NCI-H1694 (cell line): ENCODE measurements at places on chromosomes 1 and 21.

DNA sequence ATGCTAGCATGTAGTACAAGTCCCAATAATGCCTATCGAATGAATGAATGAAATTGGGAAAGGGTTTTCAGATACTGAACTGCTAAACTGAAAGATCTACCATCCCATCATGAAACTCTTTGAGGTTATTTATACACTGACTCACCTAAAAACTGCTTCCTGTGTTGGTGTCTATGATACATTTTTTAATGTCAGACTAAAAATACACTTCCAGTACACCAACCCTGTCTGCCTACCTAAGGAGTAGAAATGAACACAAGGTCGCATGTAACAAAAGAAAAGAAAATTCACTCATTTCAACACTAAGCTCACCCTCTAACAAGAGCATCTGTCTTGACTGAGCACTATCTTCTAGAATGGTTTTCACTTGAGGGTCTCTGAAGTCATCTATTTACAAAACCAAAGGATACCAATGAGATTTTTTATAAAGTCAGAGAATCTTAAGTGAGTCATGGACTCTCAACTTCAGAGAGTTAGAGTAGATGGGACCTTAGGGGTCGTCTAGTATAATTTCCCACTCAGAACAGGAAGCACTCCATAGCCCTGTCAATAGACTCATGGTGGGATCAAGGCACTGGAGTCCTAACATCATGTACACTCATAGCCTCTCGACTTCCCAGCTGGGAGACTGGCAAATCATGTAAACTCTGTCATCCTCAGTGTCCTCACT is 53.4 kb downstream of the WLS start:
- no peak for DNase-seq

DNA sequence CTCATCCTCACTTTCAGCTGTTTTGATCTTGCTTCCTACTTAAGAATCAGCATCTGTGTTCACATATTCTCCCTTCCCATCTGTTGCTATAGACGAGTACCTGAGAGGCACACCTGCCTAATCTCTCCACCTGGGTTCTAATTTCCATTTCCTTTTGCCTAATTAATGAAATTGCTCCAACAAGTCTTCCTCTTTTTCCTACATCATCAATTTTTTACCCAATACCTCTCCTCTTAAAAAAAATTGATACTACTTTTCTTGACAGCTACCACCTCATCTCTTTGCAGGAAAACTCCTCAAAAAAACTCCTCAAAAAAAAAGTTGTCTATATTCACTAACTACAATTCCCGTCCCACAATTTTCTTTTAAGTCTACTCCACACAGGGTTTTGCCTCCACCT is 71.8 kb downstream of the NME7 start:
- no peak for DNase-seq

DNA sequence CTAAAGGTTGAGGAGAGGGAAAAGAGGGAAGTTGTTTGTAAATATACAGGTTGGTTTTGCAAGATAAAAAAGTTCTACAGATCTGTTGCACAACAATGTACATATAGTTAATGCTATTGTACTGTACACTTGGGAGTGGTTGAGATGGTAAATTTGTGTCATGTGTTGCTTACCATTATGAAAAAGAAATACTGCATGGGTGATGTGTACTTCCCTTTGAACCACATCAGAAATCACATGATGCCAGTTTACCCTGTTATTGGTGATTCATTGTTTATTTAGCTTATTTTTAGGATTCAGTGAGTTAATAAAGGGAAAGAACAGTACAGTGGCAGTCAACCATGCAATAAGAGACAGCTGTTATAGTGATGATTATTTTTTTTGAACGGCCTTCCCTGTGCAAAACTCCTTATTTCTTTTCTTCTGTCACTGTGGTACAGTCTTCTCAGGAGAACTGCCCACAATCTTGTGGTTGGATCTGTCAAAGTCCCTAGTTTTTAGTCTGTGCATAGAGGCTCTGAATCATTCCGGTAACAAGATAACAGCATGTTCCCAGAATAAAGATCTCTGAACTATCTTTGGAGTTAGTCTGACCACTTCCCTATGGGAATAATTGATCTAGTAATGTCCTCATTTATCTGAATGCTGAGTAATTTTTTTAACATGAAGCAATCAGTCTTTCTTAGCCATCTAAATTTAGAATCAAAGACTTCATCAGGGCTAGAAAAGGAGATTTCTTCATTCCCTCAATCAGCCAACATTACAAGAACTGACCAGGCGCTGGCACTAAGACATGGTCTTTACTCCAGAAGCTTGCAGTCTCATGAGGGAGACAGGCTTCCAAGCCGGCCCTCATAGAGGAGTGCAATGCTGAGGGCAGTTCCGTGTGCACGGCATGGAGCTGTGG is 84.2 kb downstream of the SH3GLB1 start:
- DNase-seq = no peak

DNA sequence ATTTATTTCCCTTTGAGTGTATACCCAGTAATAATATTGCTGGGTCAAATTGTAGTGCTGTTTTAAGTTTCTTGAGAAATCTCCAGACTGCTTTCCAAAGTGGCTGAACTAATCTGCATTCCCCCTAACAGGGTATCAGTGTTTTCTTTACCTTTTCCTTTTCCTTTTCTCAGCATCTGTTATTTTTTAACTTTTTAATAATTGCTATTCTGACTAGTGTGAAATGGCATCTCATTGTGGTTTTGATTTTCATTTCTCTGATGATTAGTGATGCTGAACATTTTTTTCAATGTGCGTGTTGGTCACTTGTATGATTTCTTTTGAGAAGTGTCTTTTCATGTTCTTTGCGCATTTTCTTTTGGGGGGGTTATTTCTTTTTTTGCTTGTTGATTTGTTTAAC is 374.9 kb upstream of the BRINP3 start:
- DNase-seq = no peak

- peak; percentile 31 for DNase-seq
These were observed 12.5 kb upstream of the GUCA2A start for GRCh38 chr1:42176902-42177519.

- DNase-seq = no peak
These were observed 26.1 kb downstream of the ETS2 start for GRCh38 chr21:38831526-38832467.

- no peak for DNase-seq
These were observed 1.3 kb upstream of the MTARC2 start for GRCh38 chr1:220746851-220747250.

DNA sequence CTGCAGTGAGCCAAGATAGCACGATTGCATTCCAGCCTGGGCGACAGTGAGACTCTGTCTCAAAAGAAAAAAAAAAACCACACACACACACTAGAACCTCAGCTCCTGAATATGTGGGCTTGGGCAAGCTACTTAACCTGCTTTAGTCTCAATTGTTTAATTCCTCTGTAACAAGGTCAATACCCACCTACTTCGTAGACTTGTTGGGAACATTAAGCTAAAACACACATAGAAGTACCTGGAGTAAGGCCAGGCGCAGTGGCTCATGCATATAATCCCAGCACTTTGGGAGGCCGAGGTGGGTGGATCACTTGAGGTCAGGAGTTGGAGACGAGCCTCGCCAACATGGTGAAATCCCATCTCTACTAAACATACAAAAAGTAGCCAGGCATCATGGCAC is 77.1 kb downstream of the CLSTN1 start:
- no peak for DNase-seq

GRCh38 chr1:234315091-234315541 is 58.1 kb upstream of the COA6 start:
- DNase-seq = no peak

GRCh38 chr1:115076384-115076915 is 12.9 kb downstream of the TSPAN2 start:
- no peak for DNase-seq

DNA sequence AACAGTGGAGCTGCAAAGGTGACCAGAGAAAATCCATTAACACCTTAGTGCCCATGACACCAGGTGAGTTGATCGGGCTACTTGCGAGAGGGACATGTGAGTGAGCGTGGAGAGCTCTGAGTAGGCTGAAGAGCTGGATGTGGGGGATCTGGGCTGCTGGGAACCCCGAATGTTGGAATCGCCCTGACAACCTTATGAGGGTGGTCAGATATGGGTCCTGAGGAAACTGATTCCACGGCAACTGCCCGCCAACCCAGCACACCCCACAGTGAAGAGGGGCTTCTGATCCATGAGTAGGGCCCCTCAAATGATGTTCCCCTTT is 705 bp upstream of the QSOX1 start:
- DNase-seq = no peak

GRCh38 chr1:14365301-14365988 is 233.0 kb upstream of the KAZN start:
- DNase-seq = no peak

GRCh38 chr1:65401612-65402011 is 18.9 kb upstream of the LEPR start:
- no peak for DNase-seq

- DNase-seq = no peak
These were observed 93.8 kb downstream of the LAMC2 start for GRCh38 chr1:183279835-183280234.

DNA sequence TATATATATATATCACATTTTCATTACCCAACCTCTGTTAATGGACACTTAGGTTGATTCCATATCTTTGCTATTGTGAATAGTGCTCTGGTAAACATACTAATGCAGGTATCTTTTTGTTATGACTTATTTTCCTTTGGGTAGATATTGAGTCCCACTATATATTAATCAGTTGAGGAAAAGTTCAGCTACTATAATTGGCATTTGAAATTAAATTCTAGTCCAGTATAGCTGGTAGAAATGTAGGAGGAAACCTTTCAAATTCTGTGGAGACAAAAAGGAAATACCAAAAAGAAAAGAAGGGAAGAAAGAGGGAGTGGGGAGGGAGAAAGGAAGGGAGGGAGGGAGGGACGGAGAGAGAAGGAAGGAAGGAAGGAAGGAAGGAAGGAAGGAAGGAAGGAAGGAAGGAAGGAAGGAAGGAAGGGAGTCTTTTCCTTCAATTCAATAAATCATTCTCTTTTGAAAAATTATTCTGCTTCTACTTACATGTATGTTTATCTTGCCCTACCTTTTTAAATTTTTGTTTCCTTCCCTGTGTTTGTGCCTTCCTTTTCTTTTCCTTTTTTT is 311.9 kb downstream of the TPR start:
- DNase-seq = no peak
